ENCODE measurements at places on chromosomes 11 and 22.

DNA sequence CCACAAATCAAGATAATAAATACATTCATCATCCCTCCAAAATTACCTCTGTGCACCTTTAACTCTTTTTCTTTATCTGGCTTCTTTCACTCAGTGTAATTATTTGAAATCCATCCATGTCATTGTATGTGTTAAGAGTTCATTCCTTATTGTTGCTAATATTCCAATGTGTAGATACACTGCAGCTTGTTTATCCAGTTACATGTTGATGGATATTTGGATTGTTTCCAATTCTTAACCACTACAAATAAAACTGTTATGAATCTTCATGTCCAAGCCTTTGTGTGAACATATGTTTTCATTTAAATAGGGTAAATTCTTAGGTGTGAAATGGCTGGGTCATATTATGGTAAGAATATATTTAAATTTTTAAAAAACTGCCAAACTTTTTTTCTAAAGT is 323.3 kb upstream of the NCAM1 start:
- DNase-seq, result no peak

DNA sequence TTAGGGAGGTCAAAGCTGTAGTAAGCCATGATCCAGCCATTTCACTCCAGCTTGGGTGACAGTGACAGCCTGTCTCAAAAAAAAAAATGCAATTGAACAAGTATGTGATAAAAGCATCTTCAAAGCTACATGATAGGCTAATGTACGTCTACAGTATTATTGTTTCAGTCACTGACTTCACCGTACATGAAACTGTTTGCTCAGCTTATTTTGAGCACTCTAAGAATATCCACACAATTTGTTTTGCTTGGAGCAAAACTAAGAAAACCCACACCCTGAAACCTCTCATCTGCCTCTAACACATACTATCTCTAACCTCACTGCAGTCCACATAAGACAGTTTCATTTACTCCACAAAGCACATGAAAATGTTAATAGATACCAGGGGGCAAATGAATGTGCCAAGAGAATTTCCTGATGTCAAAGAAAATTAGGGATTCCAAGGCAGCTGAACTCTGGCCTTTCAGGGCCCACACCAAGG is 60.7 kb downstream of the KCNA4 start:
- DNase-seq, result no peak

DNA sequence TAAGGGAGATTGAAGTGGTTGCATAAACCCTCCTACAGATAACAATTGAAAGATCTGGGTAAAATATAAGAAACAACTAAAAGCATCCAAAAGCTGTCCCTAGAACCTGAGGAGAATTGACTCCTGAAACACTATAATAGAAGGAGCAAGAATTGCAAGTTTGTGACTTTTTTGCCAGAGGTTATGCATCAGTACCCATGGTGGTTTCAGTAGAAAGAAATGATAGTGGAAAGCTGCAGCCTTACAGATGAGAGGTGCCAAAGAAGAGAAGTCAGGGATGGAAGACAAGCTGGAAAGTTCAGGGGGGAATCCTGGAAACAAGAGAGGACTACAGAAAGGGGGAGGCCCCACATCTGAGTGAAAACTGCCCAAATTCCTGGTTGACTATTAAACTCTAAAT is 80.7 kb downstream of the PACS1 start:
- DNase-seq, result no peak

GRCh38 chr11:11777897-11778296 is 63.9 kb upstream of the USP47 start:
- no peak for DNase-seq

DNA sequence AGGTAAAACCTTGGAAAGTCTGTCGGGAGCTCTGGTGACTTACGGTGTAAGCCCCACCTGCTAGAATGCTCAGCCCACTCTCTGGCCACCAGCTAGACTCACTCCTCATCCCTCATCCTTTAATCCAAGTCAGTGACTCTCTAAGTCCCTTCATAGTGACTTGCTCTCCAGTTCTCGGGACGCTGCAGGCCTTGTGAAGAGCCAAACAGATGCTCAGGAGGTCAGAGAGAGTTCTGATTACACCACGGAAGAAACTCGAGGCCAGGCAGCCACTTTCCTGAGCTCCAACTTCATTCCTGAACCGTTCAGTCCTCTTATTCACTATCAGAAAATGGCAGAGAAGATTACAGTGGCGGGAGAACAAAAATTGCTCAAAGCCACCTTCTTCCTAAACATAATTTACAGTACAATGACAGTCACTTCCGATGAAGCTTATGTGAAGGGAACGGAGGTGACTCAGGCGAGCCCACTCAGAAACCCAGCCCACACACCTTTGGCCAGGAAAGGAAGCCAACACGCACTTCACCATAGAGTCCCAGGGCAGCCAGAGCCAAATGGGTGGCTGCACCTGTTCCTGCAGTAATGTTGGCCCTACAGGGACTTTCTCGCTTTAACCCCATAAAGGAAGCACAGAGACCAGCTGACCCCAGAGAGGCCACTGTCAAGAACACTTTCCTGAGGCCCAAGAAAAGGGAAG is 100.4 kb downstream of the GALNT18 start:
- DNase-seq, result no peak

DNA sequence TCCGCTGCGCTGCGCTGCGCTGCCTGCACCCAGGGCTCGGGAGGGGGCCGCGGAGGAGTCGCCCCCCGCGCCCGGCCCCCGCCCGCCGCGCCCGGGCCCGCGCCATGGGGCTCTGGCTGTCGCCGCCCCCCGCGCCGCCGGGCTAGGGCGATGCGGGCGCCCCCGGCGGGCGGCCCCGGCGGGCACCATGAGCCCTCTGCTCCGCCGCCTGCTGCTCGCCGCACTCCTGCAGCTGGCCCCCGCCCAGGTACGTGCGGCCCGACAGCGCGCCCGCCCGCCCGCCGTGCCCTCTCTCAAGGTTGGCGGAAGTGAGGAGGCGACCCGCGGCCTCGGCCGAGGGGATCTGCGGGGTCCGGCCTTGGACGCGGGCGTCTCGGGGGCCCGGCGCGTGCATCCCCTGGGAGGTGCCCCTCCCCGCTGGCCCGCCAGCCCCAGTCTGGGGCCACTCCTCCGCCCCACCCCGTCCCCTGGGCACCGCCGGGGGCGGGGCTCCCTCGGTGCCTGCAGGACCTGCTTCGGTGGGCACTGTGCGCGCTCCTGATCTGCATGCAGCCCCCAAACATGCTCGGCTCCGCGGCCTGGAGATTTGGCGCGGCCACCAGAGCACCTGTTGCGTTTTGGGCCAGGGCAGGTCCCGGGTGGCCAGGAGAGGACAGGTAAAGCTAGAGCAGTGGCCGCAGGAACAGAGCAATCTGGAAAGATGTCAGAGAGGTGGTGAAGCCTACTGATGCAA is 429 bp downstream of the VEGFB start:
- no peak for DNase-seq

DNA sequence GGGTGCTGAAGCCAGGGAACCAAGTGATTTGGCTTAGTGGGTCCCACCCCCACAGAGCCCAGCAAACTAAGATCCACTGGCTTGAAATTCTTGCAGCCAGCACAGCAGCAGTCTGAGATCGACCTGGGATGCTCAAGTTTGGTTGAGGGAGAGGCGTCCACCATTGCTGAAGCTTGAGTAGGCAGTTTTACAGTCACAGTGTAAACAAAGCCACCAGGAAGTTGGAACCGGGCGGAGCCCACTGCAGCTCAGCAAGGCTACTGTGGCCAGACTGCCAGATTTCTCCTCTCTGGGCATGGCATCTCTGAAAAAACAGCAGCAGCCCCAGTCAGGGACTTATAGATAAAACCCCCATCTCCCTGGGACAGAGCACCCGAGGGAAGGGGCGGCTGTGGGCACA is 424.1 kb upstream of the TENM4 start:
- DNase-seq, result no peak

GRCh38 chr22:22246706-22247105 is 2.1 kb downstream of the VPREB1 start:
- no peak for DNase-seq
